D341Med (cell line): ENCODE measurements at places on chromosomes 5 and 9.

- DNase-seq, result no peak
Observed at GRCh38 chr9:96169484-96169883, 132.5 kb downstream of the HSD17B3 start.

DNA sequence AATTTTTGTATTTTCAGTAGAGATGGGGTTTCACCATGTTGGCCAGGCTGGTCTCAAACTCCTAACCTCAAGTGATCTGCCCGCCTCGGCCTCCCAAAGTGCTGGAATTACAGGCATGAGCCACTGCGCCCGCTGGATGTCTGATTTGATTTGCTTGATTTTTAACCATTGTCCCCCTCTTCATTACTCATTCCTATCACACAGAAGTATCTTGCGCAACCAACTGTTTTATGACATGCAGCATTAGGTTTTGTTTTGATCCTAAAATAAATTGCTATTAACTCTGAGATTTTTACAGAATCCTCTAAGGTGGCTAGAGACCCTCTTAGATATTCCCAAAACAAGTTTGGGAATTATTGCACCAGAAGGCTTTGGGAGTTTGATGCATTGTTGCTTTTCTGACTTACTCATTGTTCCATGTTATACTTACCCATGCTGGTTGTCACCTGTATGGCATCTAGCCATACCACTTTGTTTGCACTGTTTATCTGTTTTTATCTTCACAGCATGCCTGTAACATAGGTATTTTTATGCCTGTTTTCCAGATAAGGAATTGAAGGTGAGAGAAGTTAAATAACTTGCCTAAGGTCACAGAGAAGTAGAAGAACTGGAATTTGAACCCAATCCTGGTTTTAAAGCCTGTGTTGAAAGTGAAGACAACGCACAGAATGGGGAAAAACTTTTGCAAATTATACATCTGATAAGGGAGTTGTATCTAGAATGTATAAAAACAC, 35.9 kb upstream of the PWWP2A start:
- no peak for DNase-seq

- DNase-seq, result peak; percentile 28
Observed at GRCh38 chr5:134541736-134542376, 16.4 kb downstream of the JADE2 start.

GRCh38 chr9:80841888-80842287, 847.5 kb downstream of the TLE1 start:
- no peak for DNase-seq

- DNase-seq, result no peak
Observed at GRCh38 chr9:137293094-137293481, 9.0 kb downstream of the NRARP start.

GRCh38 chr9:9299134-9299533, 1313.7 kb downstream of the PTPRD start:
- DNase-seq, result peak; percentile 41

- no peak for DNase-seq
Observed at GRCh38 chr5:13632676-13633075, 311.8 kb downstream of the DNAH5 start.

GRCh38 chr5:171263181-171263580, 45.9 kb upstream of the TLX3 start:
- no peak for DNase-seq

GRCh38 chr9:138115506-138115905, 237.9 kb downstream of the CACNA1B start:
- peak; percentile 9 for DNase-seq

DNA sequence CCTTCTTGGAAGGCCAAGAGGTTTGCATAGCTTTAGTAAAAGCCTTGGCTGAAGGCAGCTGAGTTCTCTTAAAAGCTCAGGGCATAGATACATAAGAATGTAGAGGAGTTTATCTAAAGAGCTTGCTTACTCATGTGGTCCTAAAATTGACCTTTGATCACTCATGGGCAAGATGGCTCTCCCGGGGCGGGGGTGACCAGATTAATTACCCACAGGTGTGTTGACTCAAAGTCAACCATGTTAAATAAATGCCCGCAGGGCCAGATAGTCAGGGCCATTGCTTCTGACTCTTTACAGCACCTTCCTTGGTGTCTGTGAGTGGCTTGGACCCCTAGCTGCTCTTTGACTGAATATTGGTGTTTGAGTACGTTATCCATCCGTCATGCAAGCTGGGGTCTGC, 33.1 kb upstream of the GHR start:
- no peak for DNase-seq

GRCh38 chr9:78210841-78211301, 25.0 kb upstream of the CEP78 start:
- no peak for DNase-seq

DNA sequence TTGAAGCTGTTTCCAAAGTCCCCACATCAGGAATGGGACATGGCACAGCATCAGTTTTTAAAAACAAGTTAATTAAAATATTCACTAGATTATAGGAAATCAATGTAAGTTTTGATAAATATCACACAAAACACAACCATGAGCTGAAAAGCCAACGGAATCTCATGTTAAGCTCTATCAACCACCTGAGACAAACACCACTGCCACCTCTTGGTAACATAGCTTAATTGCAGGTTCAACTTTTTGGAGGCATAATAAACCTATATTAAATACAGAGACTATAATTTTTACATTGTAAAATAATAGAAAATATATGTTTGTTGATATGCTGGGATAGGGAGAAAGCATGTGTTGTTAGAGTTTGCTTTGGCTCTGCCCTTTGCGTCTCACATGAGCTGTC, 126.1 kb downstream of the SV2C start:
- DNase-seq, result no peak

GRCh38 chr9:89862316-89862715, 257.5 kb downstream of the GADD45G start:
- no peak for DNase-seq

DNA sequence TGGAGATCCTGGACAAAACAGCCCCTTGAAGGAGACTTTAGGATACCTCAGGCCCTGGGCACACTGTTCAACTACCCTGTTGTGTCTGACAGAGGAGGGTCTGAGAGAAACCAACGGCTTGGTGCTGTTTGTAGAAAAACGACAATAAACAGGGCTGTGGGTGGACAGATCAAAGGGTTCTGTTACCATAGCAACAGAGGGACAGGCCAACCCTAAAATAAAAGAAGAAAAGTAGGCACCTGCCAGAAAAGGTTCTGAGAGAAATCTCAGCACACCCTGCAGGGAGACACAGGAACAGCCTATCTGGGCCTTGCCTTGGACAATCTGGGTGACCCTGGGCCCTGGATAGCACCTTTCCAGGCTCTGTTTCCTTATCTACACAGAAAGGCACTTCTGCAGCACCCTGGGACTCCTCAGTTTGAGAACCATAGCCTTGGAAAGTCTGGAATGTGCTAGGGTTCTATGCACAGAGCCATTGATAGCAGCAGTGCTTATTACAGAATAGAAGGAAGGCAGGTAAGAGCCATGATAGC, 104.8 kb upstream of the TBC1D2 start:
- no peak for DNase-seq

DNA sequence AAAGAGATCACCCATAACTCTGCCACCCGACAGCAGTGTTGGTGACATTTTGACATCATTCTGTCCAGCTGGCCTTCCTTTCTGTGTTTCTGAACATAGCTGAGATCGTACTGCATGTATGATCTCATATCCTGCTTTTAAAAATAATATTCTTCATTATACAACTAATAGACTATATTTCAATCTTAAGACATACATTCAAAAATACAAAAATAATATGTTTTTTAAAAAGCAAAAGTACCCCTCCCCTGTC, 47.7 kb upstream of the RPL26L1 start:
- no peak for DNase-seq

DNA sequence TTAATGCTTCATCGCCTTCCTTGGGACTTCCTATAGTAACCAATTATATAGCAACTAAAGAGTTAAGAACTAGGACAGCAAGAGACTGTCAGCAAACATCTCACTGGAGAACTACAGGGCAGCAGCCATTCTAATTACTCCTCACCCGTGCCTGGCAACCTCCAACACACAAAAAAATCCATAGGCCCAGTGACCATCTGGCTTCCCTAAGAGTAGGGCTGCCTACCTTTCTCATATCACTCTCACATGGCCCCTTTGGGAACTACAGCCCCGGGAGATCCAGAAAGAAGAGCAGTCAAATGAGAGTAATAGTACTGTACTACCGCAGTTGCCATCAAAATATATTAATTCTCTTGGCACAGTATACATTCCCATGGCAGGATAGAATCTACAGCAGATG, 5.7 kb downstream of the DCAF10 start:
- DNase-seq, result peak; percentile 71

GRCh38 chr9:135722365-135722764, 20.4 kb downstream of the KCNT1 start:
- no peak for DNase-seq

DNA sequence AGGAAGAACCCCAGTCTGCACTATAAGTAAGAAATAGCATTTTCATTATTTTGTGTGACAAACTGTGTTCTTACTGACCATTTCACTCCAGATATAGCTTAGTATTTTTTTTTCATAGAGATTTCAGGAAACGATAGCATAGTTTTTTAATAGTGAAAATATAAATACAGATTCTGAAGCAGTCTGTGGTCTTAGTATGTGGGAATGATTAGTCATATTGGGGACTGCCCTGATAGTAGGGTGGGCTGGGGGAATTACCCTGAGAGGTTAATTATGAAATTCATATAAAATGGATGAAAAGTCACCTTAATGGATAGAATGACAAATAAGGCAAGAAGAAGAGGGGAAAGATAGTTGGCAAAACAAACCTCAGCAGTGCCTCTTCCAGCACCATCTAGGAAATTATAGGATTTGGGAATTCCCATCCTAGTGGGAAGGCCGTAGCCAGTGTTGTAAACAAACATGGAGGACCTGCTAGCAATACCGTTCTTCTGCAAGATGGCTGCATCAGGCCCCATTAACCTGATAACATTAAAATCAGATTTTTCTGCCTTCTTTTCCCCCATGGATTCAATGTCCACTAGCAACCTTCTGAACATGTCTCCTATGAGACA, 23.7 kb upstream of the NR3C1 start:
- DNase-seq, result no peak

DNA sequence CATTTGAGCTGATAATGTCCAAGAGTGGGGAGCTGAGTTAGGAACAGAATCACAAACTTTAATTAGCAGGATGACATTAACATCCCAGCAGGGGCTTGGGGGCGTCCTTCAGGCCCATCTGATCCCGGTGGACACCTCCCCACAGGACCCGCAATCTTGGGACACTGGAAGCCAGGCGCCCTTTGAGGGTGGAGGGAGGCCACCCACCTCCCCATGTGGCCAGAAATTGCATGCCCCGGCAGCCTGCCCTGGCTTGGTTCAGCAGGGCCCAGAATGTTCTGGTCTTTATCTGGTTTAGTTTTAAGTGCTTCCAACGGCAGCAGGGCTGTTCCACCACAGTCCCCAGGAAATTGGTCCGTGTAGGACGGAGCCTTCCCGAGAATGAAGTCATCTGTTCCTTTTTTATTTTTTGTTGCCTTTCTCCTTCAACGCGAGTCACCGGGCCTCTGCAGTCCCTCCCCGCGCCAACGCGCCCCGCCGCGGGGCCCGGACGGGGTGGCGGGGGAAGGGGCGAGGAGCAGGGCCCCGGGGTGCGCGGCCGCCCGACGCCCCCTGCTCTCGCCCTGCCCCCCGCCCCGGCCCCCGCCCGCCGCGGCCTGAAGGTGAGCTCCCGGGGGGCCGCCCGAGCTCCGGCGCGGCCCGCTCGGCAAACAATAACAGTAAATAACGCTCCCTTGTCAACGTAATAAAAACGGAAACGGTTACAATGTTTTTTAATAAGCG, 207.9 kb downstream of the C9orf50 start:
- DNase-seq, result peak; percentile 69

DNA sequence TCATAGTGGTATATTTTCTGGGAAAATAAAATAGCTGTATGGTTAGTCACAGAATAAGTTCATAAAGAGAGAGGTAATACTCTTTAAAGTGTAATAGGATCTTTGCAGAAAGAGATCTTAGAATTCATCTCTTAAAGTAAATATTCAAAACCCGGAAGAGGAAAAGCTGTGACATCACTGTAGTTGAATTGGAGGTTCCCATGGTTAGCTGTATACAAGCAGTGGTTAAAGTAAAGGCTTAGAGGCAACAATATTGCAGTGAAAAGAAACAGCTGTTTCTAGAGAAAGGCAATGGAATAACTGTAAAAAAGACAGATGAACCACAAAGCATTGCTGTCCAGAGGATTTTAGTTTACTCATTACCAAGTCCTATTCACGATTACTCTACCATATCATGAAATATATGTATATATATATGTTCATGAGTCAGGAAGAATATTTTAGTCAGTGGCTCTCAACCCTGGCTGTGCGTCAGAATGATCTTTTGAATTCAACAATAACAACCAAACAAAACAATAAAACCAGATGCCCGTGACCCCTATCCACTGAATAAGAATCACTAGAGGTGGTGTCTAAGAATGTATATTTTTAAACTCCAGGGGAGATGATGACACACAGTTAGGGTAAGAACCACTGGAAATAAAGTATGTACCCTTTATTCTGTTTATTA, 4.7 kb downstream of the ERCC6L2 start:
- DNase-seq, result no peak

- DNase-seq, result no peak
Observed at GRCh38 chr9:131468031-131468430, 34.7 kb upstream of the POMT1 start.

- DNase-seq, result no peak
Observed at GRCh38 chr5:20056933-20057332, 68.9 kb upstream of the CDH18 start.

- no peak for DNase-seq
Observed at GRCh38 chr5:174563899-174564298, 160.5 kb upstream of the MSX2 start.

- peak; percentile 14 for DNase-seq
Observed at GRCh38 chr9:92964607-92965060, 17.3 kb downstream of the FGD3 start.

DNA sequence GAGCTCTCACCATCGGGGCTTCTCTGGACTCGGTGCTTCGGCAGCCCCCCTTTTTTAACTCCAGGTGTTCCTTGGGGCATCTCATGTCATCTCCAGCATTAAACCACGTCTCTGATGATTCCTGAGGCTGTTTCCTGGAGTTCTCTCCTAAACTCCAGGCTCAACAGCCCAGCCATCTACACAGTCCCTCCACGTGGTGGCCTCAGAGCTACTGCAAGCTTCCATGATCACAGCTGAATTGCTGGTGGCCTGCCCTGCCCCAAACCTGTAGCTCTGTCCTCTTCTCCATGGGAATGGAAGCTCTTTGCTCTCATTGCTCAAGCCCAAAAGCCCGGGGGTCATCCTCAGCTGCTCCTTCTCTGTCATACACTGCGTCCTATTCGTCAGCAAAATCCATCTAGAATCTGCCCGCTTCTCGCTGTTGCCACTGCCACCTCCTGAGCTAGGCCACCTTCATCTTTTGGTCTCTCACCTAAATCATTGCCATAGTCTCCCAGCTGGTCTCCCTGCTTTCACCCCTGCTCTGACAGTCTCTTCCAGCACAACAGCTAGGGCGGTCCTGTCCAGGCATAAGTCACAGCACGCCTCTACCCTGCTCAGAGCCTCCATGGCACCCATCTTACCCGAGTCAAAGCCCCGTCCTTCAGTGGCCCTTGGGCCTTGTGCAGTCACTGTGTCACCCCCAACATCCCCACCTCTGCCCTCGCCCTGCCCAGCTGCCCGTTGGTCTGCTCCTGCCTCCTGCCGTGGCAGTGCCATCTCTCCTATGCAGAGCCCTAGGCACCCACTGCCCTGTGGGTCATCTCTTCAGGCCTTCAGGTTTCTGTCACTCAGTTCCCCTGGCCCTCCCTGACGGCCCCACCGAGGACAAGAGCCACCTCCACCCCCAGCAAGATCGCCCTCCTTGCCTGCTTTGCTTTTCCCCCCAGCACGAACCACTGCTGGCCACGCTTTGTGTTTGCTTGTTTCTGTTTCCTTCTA, 6.4 kb downstream of the B4GALT7 start:
- no peak for DNase-seq

- no peak for DNase-seq
Observed at GRCh38 chr9:129272348-129273025, 94.4 kb upstream of the IER5L start.
